ENCODE measurements at places on chromosomes 12 and 14.
A peak's percentile ranks its signal among the peaks of the same experiment; 100 is the strongest.

DNA sequence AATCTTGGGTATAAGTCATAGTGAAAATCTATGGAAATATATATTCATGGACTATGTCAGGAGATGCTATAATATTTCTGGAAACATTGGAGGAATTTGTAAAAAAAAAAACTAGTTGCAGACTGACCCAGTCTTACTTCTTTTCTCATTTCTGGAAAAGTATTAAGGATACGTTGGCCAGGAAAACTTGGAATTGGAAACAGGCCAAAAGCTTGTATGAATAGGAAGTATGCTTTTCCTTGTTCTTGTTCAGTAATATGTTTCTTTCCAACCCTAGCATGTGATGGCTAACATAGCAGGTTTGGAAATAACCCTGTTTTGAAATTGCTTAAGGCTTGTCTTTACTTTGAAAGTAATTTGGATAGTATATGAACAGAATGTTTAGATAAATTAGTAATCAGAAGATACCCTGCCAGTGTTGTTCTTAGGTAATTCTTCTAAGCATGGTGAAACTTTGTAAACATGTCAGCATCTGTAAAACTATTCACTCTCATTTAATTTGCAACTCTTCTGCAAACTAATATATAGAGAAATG, 316.2 kb downstream of the NPAS3 start:
- DNase-seq = peak; percentile 7

DNA sequence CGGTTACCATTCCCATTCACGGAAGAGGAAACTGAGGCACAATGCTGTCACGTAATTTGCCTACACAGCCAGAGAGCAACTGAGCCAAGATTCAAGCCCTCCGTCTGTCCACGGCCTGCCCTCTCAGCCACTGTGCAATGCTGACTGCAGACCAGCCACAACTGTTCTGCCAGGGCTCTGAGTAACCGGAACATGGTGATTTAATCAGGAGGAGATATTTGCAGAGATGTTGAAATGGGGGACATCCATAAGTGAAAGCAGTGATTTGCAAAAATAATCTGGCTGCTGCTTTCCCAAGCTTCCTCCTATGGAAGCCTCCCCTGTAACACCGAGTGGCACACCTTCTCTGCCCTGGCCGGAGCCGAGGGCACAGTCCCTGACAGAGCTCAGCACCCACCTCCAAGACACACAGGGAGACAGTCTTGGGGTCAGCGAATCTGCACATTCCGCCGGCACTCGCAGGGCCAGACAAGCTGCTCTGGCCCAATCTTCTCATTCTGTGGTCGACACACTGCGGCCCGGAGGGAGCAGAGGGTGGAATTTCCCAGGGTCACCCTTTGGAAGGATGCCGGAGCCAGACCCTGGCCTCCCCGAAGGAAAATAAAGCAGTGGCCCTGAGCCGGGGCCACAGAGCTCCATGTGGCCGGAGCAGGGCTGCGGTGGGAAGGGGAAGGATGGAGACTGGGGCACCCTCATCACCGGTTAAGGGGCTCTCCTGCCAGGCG, 158.2 kb upstream of the DIO3 start:
- no peak for DNase-seq

- no peak for DNase-seq
Observed at GRCh38 chr12:94190623-94191022, 42.2 kb downstream of the PLXNC1 start.

- no peak for DNase-seq
Observed at GRCh38 chr12:122870867-122871664, 24.9 kb downstream of the VPS37B start.

- DNase-seq = no peak
Observed at GRCh38 chr12:112178796-112179195, 53.4 kb downstream of the TRAFD1 start.

DNA sequence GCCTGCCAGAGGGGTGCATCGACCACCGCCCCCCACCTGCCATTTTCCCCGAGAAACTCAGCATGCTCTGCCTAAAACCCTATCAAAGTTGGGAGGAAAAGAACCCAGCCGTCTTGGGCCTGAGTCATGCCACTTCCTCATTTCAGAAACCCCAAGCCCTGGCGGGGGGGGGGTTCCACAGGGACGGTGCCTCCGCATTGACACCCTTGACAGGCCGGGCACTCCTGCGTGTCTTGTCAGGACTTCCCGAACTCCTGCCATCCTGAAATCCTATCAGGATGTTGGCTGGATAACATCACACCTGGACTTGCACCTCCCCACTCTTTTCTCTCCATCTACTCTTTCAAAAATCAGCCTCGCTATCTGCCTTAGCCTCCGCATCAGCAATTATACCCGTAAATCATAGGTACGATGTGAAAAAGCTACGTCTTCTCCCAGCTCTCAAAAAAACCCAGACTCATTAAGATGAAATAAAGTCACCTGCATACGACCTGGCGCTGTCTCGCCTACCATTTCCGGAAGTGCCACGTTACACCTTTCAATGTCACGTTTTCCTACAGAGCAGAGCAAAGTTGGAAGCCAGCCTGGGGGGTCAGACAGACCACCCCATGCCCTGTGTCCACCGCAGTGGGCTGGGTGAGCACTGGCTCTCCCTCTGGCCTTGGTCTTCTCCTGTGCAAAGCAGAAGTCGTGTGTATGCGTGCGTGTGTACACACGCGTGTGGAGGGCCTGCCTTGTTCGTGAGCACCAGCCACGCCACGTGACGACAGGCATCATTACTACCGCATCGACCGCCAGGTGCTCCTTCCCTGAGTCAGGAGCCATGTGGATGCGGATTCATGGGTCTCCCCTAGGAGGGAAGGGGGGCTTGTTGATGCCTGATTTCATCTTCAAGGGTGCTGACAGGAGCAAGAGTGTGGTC, 96.7 kb downstream of the RFLNA start:
- DNase-seq = no peak

DNA sequence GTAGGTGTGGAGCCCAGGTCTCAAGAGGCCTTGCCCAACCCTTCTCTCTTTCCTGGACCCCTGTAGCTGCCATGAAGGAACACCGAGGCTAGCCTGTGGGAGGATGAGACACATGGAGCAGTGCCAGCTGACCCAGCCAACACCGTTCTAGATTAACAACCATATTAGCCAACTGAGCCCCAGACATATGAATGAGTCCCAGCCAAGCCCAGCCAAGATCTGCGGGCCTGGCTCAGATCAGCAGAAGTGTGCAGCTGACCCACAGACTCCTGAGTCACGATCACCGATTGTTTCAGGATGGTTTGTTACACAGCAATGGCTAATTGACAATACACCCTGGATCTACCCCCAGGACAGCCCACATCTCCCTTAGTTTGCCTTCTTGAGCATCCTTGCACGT, 82.1 kb downstream of the NTF3 start:
- no peak for DNase-seq

DNA sequence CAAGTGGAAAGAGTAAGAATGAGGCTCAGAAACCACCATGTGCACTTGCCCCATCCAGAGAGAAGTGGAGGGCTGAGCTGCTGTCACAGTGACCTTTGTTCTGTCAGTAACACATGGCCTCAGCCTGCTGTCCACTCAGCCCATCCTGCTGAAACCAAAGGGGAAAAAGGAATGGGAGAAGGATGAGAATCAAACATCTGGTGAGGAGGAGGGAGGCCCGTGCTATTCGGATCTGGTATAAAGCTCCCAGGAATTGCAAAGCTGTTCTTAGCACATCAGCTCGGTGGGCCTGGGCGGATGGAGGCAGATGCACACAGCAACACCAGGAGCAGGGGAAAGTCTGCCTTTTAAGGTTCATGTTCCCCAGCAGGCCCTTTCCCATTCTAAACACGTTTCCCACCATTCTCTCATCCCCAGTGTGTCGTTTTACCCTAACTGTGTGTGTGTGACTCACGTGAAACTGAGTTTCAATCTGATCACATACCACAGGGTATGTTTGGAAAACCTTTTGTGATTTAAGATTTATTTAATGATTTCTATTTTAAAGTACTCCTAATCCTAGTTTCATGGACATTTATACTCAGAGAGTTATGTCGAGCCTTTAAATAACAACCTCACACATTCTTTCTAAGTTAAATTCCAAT, 36.8 kb downstream of the RTRAF start:
- no peak for DNase-seq

- peak; percentile 32 for DNase-seq
Observed at GRCh38 chr14:95255487-95255886, 64.2 kb downstream of the CLMN start.

- DNase-seq = peak; percentile 19
Observed at GRCh38 chr14:103562179-103562428, 353 bp downstream of the BAG5 start.

- no peak for DNase-seq
Observed at GRCh38 chr12:89084751-89085150, 267.6 kb downstream of the DUSP6 start.

- no peak for DNase-seq
Observed at GRCh38 chr14:81565441-81566290, 32.0 kb upstream of the SEL1L start.

GRCh38 chr12:15050659-15051058, 77.8 kb downstream of the PDE6H start:
- DNase-seq = no peak

DNA sequence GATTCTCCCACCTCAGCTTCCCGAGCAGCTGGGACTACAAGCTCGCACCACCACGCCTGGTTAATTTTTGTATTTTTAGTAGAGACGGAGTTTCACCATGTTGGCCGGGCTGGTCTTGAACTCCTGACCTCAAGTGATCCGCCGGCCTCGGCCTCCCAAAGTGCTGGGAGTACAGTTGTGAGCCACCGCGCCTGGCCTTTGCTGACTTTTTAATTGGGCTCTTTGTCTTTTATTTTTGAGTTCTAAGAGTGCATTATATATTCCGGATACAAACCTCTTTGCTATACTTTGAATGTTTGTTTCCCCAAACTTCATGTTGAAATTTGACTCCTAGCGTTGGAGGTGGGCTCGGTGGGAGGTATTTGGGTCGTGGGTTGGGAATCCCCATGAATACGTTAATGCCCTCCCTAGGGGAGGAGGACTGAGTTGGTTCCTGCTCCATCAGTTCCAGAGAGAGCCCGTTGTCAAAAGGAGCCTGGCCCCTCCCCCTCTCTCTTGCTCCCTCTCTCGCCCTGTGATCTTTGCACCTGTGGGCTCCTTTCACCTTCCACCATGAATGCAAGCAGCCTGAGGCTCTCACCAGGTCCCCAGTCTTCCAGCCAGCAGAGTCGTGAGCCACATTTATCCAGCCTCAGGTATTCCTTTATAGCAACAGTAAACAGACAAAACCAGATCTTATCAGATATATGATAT, 103.2 kb upstream of the EVL start:
- no peak for DNase-seq

- no peak for DNase-seq
Observed at GRCh38 chr12:102602521-102602920, 122.2 kb upstream of the IGF1 start.

DNA sequence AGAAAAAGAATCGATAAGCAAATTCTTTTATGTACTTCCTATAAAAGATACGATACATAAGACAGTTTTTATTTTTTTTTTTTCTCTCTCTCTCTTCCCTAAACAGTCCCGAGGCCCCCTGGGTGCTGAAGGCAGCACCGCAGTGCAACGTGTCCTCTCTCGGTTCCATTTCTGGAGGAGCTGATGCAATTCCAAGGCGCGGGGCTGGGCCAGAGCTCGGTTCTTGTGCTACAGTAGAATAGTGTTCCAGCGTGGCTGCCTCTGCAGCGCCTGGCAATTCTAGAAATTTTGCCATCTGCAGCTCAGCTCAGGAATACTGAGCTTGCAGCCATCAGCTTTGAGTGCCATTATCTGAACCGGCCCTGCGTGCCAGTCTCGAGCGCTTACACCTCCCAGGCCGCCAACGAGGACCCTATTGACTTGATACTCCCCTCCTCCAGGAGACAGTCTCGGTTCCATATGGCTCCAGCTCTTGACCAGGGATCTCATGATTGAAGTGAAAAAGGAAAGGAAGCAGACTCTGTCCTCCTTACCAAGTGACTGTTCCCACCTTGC, 630 bp downstream of the ALDH1L2 start:
- DNase-seq = no peak

- DNase-seq = no peak
Observed at GRCh38 chr14:104397956-104398355, 181.6 kb upstream of the C14orf180 start.

DNA sequence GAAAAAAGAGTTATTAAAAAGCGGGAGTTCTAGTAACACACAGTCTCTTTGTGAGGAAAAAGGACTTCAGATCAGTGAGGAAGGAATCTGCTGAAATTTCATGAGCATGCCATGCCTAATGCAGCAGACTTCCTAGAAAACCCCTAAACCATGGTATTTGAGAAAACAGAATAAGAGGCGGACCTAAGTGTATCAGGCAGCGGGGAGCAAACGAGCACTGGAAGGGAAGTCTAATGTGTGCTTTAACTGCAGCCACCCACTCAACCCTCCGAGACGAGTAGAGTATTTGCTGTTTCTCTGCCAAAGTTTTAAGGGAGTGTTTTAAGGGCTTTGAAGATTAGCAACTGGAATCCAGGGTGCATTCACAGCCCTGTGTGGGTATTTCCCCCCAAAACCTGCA, 36.5 kb downstream of the ACADS start:
- no peak for DNase-seq

DNA sequence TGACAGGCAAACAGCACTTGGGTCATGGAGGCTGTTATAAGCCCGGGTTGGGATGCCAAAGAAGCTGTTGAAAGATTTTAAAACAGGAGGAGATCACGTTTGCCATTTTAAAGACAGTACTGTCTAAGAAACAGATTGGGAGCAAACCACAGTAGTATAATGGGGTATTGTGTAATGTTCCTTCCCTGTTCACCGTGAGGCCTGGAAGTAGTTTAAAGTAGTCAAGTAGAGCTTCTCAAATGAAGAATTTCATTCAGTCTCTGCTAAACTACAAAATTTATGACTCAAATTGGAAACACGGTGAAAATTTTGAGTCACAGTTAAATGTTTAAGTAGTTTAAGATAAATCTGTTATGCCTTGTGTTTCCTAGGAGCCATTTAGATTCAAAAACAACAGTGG, 35.8 kb downstream of the ATP2A2 start:
- no peak for DNase-seq

GRCh38 chr12:92295523-92295922, 149.9 kb upstream of the BTG1 start:
- no peak for DNase-seq

DNA sequence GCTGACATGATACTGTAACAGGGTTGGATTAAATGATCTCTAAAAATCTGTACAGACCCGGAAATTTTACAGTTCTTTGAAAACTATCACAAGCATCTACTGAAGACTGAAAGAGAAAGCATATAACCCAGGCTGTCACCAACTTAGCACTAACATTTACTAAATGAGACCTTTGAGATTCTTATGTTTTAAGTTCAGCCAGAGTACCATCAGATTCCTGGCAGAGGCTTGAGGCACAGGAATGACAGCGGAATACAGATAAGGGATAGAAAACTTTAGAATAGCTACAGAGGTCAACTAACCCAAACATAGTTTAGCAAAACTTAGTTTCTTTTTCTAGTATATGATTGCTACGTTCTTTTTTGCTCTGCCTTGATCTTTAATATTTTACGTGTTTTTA, 91.6 kb upstream of the FERMT2 start:
- peak; percentile 27 for DNase-seq

- DNase-seq = no peak
Observed at GRCh38 chr14:85852906-85853305, 323.0 kb downstream of the FLRT2 start.

- no peak for DNase-seq
Observed at GRCh38 chr12:113365639-113366395, 7.4 kb downstream of the PLBD2 start.

Data from pulmonary artery endothelial cell (primary cell).